ENCODE measurements at places on chromosomes 12 and 14.

DNA sequence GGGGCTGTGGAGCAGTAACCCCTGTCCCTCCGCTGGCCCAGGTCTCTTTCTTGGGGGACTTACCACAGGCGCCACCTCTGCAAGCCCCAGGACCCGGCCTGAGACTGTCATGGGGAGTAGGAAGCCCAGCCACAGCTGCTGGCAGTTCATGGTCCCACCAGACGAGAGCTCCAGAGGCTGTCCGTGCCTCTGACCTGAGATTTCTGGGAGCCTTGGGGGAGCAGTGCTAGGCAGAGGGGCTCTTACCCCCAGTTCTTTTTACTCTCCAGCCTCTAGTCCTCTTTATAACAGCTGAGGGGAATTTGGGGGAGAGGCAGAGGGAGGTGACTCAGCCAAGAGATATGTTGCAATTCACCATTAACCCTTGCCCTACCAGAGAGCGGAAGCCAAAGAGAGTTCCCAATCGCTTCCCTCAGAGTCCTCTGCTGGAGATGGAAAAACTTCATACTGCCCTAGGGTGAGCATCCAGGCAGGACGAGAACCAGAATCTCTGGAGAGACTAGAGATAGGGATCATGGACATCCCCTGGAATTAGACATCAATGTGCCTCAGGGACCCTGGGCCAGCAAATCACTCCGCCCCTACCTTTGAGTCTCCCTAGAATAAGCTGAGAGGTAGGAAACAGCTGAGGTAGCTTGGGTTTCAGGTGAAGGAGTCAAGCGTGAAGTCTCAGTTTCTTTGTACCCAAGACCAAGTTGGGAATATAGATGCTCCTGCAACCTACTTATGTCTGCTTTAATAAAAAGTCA is at the start of gene MMP19:
Gene MMP19 (minus strand): TSS at position 256 of the 749 bp plus-strand sequence. CDS start 106 bp downstream, at position 150.
- DNase-seq = no peak

GRCh38 chr12:91772411-91772810 is 373.2 kb downstream of the BTG1 start:
- DNase-seq = no peak

DNA sequence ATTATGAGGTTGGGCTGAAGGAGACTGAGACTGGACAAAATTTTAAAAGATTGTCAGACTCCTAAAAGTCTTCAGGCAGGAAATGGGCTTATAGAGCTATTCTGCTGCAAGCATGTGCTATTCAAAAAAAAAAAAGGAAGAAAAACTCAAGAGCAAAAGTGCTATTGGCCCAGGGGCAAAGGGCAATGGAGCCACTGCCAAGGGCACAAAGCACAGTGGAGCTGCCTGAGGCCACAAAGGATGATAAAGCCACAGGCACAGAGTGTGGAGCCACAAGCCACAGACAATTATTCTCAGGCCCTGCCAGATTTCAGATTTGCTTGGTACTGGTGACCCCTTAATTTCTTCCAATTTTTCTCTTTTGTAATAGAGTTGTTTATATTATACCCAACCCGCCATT is 29.6 kb upstream of the GRIN2B start:
- no peak for DNase-seq

- no peak for DNase-seq
Measured at GRCh38 chr12:60345442-60345841, 749.6 kb downstream of the SLC16A7 start.

- DNase-seq = no peak
Measured at GRCh38 chr12:70520847-70521246, 116.4 kb downstream of the PTPRB start.

GRCh38 chr14:55124774-55125386 is 4.2 kb upstream of the LGALS3 start:
- DNase-seq = no peak

GRCh38 chr14:47507861-47508260 is 167.5 kb downstream of the MDGA2 start:
- DNase-seq = no peak

- no peak for DNase-seq
Measured at GRCh38 chr12:107108995-107109508, 15.7 kb upstream of the CRY1 start.

DNA sequence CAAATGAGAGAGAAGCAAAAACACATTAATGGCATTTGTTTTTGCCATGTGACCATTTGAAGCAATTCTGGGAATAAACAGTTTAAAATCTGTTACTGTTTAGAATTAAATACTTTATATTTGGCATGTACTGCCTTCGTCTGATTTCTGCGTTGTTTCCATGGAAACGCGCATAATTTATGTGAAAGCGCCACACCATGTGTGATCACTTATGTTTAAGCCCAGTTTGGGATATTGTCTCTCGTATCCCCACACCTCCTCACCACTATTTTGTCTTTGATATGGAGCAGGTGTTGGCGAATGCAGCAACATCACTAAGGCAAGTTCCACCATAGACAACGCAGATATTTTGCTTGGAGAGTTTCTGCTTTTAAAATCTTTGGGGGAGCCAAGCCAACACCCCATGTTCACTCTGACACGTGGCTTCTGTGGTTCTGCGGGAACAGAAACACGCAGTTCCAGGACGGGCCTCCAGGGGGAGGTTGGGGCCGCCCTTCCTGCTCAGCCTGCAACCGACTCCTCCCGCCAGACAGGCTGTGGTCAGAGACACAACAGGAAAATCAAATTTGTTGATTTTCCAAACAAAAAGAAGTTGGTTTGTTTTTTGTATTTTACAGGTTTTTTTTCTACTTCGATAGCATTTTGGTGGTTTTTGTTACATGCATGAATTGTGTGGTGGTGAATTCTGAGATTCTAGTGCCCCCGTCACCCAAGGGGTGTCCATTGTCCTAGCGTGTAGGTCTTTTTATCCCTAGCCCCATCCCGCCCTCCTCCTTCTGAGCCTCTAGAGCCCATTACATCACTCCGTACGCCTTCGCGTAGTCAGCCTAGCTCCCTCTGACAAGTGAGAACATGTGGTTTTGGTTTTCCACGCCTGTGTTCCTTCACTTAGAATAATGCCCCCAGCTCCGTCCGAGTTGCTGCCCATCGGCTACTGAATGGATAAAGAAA is 101.9 kb upstream of the SFSWAP start:
- peak; percentile 29 for DNase-seq

DNA sequence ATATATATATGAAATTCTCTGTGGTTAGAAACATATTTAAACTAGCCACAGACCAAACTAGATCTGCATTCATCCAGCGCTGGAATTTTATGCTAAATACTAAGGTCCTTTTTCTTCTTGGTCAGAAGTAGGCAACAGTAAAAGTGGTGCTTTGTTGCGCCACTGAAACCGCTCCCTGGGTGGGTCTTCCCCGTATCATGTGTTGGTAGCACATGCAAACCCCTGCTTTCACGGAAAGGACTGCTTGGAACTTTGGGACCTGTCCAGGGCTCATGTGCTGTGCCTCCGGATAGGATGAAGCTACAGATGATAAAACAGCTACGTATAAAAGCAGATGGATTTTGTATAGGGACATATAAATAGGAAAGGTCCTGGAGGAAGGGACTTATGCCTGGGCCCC is 40.1 kb upstream of the COL2A1 start:
- no peak for DNase-seq

DNA sequence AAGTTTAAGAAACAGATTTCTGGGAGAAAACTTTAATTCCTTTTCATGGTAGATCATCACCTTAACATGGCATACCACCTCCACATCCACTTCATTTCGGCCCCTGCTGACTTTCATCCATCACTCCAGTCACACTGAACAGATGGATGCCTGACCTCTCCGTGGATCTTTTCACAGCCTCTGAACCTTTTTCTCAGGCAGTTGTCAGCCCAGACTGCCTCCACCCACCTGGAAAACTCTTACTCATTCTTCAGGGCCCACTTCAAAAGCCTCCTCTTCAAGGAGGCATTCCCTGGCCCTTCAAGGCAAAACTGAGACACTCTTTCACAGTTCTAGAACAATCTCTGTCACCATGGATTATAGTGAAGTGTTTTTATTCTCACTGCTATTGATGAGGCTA is 52.9 kb downstream of the GXYLT1 start:
- no peak for DNase-seq
